ENCODE measurements at places on chromosomes 7 and 10.

DNA sequence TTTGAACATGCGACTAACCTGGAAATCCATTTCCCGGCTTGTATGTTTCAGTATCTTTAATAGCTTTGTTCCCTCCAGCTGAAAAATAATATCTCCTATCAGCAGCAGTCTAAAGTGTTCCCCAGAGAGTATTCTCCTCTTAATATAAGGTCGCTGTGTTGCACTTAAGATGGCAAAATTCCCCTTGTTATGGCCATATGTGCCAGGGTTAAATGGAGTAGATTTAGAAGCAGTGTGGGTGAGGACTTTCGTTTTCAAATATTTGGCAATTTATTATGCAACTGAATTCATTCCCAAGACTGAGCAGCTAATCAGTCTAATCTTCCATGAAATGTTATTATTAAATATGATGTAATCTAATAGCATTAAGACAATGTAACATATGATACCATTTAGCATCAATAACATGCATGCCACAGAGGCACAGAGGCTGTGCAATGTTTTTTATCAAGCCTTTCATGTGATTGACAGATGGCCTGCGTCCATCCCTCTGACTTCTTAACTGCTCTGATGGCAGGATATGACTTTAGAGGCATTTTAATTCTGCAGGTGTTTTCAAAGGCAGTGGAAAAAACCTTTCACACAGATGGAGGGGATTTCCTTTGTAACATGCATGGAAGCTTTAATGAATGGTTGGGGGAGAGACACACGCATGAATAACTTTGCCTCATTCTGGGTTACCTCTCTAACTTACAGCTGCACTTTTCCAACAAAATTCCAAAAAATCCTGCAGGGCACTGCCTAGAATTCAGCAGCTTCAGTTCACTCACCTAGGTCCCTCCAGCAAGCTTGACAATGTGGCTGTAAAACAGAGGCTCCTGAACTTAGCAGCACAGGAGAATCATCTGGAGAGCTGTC lies 55.1 kb upstream of the ZPBP start:
- no peak for DNase-seq

GRCh38 chr7:106896231-106896630 lies 31.1 kb downstream of the PIK3CG start:
- no peak for DNase-seq

DNA sequence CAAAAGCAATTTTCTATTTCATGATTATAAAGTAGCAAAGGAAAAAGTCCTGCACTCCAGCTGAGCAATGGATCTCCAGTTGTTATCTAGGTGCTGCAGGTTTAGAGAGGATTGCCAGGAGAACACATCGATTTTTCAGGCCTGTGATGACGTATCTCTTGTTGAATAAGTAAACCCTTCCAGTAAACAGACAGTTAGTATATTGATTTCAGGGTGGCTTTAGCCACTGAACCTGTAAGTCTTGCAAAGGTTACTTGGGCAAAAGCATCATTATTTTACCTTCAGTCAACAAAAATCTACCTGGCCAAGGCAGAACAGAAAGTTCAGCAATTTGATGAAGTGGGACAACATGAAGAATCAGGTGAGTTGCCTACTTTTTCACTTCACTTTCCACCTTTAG lies 12.3 kb downstream of the EGFR start:
- no peak for DNase-seq

GRCh38 chr10:113020838-113021237 lies 70.8 kb downstream of the TCF7L2 start:
- DNase-seq = no peak

DNA sequence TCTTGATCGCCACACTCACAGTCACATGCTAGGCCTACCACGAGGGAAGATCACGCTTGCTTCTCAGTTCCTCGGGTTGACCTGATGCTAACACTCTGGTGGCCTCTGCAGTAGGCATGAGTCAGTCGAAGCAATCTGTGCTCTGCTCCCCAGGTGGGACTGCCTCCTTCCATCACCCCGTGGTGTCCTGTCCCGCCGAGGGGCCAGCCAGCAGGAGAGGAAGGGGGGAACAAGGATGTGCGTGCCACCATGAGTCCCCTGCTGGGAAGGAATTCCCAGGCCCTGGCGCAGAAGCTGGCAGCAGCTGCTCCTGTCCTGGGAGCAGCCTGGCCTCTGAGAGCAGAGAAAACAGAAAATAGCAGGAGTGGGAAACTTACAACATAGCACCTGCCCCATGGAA lies 695.0 kb upstream of the NRP1 start:
- DNase-seq = no peak

DNA sequence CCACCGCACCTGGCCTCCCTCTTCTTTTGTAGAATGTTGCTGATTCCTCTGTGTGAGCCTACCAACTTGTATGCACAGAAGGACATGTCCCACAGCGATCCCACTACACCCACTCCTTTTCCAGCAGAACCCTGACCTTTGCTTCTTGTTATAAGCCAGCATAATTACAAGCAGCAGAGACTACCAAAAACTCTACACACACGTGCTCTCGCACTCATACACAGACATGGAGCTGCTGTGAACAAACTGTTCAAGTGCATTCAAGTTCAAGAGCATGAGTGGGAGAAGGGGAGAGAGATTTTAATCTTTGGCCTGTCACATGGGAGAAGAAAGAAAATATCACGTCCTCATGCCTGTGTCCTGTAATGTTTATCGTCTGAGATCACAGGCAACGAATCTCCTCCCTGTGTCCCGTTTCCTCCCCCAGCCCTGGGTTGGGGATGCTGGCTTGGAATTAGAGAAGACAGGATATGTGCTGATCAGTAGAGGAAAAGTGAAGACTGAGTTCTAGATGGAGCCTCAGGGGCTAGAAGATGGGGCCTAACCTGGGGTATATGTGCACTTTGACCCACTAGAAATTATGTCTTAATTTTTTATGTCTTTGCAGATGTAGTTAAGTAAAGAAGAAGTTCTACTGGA lies 79.6 kb downstream of the NHLRC2 start:
- no peak for DNase-seq

DNA sequence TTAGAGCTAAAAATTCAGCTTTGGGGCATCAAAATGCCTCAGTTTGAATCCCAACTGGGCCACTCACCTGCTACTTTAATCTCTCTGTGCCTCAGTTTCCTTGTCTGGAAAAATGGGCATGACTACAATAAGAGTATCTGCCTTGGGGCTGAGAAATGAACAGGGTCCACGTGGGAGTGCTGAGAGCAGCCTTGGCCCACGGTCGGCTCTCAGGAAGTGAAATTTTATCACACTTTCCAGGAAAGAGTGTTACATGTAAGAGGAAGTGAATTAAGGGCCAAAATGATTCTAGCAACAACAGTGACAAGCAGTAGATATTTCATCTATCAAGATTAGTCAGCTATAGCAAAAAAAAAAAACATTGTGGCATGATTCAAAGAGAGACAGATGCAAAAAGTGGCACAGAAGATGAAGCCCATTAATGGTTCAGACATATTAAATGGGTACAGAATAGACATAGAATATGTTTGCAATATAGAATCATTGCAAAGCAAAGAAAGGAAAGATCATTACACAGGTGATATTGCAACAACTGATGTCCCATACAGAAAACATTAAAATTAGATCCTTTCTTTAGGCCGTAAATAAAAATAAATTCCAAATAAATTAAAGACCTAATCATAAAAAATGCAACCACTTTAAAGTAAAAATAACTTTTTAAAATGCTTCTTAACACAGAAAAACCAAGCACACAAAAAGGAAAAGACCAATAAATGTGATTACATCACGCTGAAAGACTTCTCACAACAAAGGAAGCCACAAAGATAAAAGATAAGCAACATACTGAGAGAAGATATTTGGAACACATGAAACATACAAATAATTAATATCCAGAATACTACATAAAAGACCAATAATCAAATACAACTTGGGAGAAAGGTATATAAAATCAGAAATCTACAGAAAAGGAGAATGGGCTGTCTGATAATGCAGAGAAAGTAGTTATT lies 4.3 kb downstream of the TMEM273 start:
- DNase-seq = no peak

DNA sequence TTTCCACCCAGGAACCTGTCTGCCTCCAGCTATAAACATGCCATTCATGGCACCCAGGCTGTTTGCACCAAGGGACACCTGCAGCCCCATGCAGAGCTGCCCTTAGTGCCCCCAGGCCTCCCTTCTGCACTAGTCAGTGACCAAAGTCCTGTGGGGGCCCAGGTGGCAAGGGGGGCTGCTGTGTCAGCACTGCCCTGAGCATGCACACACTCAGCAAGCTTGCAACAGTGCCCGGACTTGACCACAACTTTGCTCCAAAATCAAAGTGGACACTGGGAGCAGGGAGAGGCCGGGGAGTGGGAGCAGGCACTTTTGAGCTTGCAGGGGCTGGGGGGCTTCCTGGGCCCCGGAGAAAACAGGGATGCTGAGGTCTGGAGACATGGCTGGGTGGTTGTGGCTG lies 192.9 kb upstream of the MBL2 start:
- no peak for DNase-seq

GRCh38 chr7:108335269-108335918 lies 120.8 kb downstream of the NRCAM start:
- peak; percentile 23 for DNase-seq

DNA sequence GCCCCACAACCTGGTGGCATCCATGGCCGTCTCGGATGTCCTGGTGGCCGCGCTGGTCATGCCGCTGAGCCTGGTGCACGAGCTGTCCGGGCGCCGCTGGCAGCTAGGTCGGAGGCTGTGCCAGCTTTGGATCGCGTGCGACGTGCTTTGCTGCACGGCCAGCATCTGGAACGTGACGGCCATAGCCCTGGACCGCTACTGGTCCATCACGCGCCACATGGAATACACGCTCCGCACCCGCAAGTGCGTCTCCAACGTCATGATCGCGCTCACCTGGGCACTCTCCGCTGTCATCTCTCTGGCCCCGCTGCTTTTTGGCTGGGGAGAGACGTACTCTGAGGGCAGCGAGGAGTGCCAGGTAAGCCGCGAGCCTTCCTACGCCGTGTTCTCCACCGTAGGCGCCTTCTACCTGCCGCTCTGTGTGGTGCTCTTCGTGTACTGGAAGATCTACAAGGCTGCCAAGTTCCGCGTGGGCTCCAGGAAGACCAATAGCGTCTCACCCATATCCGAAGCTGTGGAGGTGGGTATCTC lies 1.1 kb downstream of the HTR5A start:
- DNase-seq = no peak

GRCh38 chr7:1939434-1940401 lies 269.6 kb downstream of the ELFN1 start:
- DNase-seq = no peak

DNA sequence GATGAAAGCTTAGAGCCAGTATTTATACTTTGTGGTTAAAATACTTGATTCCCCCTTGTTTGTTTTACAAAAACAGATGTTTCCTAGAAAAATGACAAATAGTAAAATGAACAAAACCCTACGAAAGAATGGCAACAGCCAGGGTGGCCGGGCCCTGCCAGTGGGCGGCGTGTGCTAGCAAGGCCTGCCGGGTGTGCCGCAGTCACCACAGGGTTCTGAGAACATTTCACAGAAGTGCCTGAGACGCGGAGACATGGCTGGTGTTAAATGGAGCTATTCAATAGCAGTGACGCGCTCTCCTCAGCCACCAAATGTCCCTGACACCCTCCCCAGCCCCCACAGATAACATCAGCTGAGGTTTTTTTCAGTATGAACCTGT lies 14.5 kb downstream of the GPR146 start:
- DNase-seq = no peak

All from iris pigment epithelial cell (primary cell).